ENCODE measurements at places on chromosomes 11 and 22.

GRCh38 chr11:46889689-46890475 lies 28.5 kb downstream of the LRP4 start:
- DNase-seq = peak; percentile 96

DNA sequence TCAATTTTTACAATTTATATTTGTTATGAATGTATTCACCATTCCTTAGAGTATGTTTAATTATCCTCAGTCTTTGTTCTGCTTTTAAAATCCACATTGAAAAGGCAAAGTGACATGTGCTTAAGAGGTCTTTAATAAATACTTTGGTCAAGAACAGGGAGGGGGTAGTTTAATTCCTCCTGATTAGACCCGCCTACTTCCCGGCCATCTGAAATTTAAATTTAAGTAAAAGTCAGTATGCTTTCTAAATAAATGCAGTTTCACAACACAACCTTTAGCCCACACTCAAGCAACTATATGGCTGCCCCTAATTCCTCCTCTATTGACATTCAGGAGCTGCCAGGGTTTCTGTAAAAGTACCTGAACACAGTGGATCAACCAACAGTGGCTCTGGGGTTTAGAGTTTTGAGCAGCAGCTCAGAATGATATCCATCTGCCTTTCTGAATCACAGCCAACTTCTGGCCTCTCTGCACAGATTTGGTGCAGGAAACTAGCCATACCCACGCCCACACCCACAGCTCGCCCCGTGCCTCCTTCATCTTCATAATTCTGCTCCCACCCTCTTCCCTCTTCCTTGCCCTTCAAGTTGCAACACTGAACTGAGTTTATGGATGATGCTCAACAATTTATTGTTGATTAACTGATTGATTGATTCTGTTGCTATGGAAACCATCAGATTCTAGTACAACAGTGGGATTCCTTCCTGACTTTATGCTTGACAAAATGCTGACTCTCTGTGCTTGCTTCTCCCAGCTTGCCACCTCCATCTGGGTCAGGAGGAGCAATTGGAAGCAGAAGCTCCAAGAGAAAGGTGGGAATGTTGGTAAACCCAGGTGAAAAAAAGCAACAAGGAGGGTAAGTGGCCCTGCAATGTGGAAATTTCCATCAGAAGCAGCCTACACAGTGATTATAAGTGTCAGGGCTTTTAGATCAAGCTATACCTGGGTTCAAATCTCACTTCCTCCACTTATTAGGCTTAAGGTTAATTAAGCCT lies 70.8 kb downstream of the PANX1 start:
- peak; percentile 34 for DNase-seq

GRCh38 chr22:19742160-19743066 lies 18.2 kb upstream of the TBX1 start:
- DNase-seq = no peak

- no peak for DNase-seq
Measured at GRCh38 chr11:102580185-102580951, 44.8 kb downstream of the MMP20 start.

- DNase-seq = no peak
Measured at GRCh38 chr11:67652965-67653845, 2.7 kb upstream of the ACY3 start.

GRCh38 chr22:46660604-46661201 lies 40.5 kb downstream of the GRAMD4 start:
- DNase-seq = no peak

DNA sequence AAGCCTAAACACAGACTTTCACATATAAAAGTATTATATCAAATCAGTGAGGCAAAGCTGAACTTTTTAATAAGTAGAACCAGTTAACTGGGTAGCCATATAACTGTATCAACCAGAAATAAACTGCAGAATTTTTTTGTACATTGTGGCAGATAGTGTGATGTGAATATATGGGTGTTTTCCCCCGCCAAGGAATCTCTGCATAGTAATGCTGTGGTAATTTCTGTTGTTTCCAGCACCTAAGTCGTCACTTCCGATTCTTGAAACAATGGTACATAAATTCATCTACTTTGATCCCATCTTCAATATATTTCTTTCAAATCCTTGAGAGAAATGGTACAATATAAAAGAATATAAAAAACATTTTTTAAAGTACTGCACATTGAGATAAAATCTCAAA lies 39.6 kb downstream of the NARS2 start:
- no peak for DNase-seq

GRCh38 chr11:74504100-74504691 lies 10.7 kb upstream of the LIPT2 start:
- peak; percentile 15 for DNase-seq

DNA sequence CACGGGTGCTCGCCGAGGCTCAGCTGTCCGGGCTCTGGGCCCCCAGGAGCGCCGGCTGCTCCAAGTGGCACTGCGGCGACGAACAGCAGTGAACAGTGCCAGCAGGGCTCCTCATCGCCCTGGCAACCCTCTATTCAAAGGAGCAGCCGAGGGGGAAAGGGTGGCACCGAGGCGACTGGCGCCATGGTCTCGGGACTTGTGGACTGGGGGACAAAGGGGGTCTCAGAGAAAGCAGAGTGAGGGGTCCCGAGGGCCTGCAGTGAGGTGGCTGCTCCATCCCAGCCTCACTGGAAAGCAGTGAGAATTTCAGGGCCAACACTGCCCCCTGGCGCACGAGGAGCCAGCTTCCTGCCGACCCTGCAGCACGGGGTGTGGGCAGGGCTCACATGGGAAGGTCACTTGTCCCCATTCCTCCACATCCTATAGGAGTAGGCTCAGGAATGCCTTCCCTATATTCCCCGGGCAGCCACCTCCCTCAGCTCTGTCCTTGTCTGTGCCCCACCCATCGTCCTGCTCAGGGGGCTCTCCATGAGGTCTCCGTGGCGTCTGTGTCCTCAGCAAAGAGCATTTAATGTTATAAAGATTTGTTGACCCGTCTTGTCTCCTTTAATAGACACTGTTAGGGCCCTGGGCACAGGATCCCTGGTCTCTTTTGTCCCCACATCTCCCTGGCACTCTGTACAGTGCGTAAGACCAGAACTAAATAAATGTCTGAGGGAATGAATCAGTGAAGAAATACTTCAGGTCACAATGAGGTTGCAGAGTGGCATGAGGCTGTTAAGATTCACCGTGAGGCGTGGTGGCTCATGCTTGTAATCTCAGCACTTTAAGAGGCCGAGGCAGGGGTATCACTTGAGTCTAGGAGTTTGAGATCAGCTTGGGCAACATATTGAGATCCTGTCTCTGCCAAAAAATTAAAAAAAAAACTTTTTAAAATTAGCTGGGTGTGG lies 26.4 kb downstream of the LRFN4 start:
- peak; percentile 93 for DNase-seq

GRCh38 chr11:133271206-133271605 lies 261.1 kb downstream of the OPCML start:
- DNase-seq = no peak

DNA sequence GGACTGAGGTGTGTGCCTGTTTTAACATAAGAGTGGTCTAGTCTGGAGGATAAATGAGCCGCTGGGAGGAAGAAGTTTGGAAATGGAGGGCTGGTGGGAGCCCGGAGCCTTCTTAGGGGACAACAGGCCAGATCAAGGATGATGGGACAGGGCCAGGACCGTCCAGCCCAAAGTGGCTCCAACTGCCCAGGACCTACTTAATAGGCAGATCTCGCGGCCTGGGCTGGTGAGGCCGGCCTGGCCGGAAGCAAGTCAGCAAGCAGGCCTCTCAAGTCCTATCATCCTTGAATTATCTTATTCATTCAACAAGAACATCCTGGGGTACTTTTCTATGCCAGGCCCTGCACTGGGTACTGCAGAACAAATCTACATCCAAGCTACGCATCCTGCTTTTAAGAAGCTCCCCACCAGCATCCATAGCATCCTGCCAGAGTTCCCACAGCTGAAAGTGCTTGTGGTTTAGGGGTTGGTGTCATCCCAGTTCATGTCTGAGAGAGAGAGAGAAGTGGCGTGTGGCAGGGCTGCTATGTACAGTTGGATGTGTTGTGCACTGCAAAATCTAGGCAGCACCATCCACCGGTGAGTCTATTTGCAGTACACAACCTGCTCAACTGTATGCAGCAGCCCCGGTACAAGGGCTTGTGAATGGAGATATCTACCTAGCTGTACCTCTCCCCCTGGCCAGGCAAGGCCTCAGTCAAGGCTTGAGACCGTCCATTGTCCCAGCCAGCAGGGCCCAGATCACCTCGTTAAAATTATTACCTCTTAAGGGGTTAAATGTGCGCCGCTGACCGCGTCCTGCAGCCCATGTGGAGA lies 82.1 kb downstream of the FBLN1 start:
- DNase-seq = peak; percentile 72

GRCh38 chr11:74702383-74703007 lies 28.7 kb downstream of the CHRDL2 start:
- peak; percentile 98 for DNase-seq

GRCh38 chr11:34339149-34340064 lies 18.4 kb downstream of the ABTB2 start:
- peak; percentile 19 for DNase-seq

GRCh38 chr22:44229809-44230208 lies 49.1 kb downstream of the PARVG start:
- no peak for DNase-seq

GRCh38 chr11:57499983-57500461 lies 15.5 kb downstream of the SLC43A1 start:
- DNase-seq = peak; percentile 48

- no peak for DNase-seq
Measured at GRCh38 chr11:93519179-93519578, 24.0 kb downstream of the SMCO4 start.

DNA sequence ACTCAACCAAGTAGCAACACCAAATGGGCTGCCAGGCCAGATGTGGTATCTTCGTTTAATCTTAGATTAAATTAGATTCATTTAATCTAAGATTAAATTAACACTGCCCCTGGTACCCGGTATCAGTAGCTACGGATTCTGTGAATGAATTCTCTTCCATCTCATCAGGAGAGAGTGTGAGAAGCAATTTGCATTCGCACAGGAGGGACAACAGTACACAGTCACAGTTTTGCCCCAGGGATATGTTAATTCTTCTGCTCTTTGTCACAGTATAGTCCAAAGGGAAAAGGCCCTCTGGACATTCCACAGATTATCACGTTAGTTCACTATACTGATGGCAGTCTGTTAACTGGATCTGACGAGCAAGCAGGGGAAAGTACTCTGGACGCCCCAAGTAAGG lies 22.9 kb downstream of the ASCL2 start:
- DNase-seq = no peak

- no peak for DNase-seq
Measured at GRCh38 chr11:131043251-131043650, 127.0 kb upstream of the SNX19 start.

DNA sequence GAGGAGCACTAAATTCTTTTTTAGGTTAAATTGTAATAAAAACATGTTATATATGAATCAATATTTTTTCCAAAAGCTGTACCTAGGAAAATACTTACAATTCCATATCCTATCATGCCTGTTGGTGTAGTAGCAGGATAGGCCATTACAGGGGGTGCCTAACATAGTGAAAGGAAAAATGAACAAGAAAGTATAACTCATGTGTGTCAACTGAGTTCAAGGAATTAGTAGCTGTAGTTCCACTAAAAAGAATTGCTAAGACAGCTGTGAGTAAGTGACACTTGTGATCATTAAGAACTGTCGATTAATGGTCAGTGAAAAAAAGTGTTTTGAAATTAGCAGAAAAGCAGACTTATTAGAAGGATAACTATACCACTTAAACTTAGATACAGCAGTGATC lies 92.4 kb downstream of the PICALM start:
- no peak for DNase-seq

DNA sequence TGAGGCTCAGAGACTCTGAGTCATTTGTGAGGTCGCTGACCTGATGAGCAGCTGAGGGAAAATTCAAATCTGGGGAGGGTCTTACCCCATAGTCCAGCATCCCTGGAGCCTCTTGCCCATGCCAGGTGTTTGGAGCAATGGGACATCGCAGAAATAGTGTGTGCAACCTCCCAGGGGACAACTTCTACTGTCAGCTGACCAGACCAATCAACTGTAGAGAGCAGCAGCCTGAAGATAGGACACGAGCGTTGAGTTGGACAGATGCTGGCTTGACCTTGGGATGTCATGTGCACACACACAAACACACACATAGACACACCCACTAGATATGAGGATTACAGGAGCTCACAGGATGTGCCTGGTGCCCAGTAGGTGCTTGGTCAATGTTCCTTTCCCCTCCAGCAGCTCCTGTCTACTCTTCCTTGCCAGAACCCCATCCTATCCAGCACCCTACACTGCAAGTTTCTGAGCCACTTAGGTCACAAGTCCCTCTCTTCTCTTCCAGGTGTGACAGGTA lies 59.1 kb upstream of the MPEG1 start:
- DNase-seq = no peak

GRCh38 chr22:27512283-27512761 lies 289.2 kb downstream of the MN1 start:
- DNase-seq = peak; percentile 96

DNA sequence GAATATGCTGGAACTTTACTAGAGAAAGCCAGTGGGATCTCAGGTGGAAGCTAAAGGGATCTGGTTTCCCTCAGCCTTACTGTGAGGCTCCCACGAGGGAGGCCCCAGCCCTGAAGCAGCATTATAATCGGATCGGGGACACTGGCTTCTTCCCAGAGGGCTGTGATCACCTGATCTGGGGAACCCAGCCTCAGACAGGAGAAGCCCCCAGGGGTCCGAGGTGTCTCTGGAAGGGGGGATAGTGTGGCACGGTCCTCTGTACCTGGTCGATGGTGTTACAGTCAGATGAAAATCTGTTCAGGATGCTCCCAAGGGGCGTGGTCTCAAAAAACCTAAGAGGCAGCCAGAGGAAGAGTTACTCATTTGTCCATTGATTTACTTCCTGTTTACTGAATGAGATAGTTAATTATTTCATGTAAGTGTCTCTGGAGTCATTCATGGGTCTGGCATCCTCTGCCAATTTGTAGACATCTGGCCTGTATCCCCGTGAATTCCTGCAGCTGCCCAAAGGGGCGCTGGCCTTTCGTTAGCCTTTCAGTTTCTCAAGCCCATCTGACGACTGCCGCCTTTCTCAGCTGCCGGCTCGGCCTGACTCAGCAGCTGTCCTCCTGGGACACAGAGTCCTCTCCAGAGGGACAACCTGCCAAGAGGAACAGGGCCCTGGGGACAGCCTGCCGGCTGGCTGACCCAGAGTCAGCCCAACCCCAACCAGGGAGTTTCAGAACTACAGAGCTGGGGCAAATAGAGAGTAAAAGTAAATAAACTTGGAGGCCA lies 17.0 kb upstream of the KCNJ11 start:
- DNase-seq = peak; percentile 93

DNA sequence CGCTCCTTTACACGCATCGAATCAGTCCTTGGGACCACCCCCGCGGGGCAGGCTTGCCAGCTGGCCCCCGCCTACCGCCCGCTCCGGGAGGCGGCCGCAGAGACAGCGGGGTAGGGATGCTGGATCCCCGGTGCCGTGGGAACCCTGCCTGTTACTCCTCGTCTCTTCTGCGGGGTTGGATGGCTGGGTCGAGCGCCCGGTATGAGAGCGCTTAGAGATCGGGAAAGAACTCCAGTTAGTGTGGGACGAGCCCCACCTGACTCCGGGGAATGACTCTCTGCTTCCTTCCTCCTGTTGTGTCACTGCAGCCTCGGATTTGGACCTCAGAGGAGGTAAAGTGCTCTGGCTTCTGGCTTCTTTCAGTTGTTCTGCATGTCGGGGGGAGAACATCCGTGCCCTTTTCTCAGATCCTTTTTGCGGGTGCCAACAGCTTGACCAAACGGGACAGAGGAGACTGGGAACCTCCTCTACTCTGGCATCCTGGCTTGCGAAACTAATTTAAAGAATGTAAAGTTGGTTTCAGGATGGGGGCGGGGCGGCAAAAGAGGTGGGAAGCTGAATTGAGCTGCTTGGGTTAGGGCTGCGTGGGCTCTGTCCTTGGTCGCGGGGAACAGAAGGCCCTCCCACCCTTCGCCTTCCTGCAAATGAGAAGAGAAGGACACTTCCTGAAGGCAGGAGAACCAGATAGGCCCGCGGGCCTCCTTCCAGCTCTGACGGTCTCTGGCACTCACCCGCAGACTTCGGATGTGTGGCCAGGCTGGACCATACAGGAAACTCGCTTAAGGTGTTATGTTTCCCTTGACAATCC lies 938 bp downstream of the LAYN start:
- DNase-seq = peak; percentile 92

Data from osteoblast (primary cell).